NCI-H1417 (cell line): ENCODE measurements at places on chromosomes 6 and 20.

GRCh38 chr6:30265181-30265580 lies 52.0 kb upstream of the TRIM26 start:
- no peak for DNase-seq

GRCh38 chr6:145347216-145347615 lies 388.1 kb downstream of the EPM2A start:
- no peak for DNase-seq

- DNase-seq, result no peak
Observed at GRCh38 chr20:595330-596308, 14.5 kb downstream of the TCF15 start.

- DNase-seq, result no peak
Observed at GRCh38 chr6:162942866-162943265, 215.1 kb downstream of the PACRG start.

- no peak for DNase-seq
Observed at GRCh38 chr6:108884211-108885059, 36.2 kb downstream of the ARMC2 start.

- no peak for DNase-seq
Observed at GRCh38 chr20:1831606-1832005, 63.6 kb upstream of the SIRPA start.

GRCh38 chr20:12095180-12095920 lies 177.7 kb downstream of the BTBD3 start:
- no peak for DNase-seq

GRCh38 chr6:18893540-18894269 lies 506.6 kb downstream of the RNF144B start:
- DNase-seq, result peak; percentile 26

- DNase-seq, result peak; percentile 66
Observed at GRCh38 chr6:39923861-39924260, 10.4 kb downstream of the MOCS1 start.

DNA sequence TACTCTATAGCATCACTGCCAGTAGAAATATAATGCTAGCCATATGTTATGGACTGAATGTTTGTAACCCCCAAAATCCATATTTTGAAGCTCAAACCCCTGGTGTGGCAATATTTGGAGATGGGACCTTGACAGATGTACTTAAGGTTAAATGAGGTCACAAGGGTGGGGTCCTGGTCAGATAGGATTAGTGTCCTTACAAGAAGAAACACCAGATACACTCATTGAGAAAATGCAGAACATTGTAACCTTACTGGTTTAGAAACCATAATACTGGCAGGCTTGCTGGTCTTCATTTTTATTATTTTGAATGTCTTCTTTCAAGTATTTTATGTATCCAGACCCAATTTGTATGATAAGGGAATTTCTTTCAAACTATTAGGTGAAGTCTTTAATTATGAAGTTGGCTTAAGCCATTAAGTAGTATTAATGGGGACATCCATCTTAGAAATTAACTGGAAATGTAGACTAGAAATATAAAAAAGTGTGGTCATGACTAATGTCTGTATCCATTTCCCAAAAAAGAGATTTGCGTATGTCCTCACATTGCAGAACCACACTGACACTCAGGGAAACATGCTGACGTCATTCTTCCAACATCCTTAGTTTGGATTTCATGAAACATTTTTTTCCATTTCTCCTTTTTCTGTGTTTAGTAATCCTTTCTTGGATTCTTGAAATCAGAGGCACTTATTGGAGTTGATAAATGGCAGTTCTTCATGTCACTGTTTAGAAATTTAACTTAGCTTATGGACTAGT lies 32.4 kb downstream of the SLC16A10 start:
- DNase-seq, result no peak

- DNase-seq, result no peak
Observed at GRCh38 chr6:493840-494239, 102.3 kb downstream of the IRF4 start.

- DNase-seq, result no peak
Observed at GRCh38 chr6:40721271-40721952, 134.2 kb upstream of the LRFN2 start.

DNA sequence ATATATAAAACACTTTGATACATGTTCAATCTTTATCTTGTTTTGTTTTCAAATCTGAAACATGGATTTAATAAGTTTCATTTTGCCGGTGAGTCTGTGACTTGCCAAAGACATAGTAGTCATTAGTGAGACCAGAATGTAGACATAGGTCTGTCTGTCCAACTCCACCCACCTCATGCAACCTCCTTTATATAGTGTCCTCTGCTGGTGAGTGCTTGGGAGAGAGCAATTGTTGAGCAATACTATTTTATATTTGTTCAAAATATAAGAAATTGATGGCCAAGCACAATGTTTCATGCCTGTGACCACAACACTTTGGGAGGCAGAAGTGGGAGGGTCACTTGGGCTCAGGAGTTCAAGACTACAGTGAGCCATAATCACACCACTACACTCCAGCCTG lies 10.8 kb upstream of the LY86 start:
- no peak for DNase-seq

- DNase-seq, result no peak
Observed at GRCh38 chr6:119116712-119117281, 38.3 kb upstream of the FAM184A start.

- DNase-seq, result no peak
Observed at GRCh38 chr6:20572940-20573339, 38.7 kb downstream of the CDKAL1 start.

- no peak for DNase-seq
Observed at GRCh38 chr6:3433005-3433404, 23.8 kb downstream of the SLC22A23 start.

GRCh38 chr6:15109338-15110090 lies 136.4 kb upstream of the JARID2 start:
- no peak for DNase-seq

DNA sequence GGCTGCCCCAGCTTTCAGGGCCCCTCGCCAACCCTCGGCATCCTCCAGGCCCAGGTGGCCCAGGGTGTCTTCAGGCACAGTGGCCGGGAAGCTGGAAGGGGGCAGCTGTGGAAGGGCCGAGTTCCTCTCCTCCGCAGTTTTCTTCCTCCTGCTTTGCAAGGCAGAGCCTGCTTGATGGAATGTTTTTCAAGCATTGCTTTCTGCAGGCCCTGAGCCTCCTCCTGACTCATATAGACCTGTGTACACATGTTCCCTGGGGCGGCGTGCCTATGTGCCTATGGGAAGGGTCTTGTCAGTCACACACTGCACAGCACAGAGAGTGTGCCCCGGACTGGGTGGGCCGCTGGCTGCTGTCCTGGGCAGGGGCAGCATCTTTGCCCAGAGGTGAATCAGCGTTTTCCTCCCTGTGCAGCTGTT lies 107.5 kb downstream of the ERMARD start:
- DNase-seq, result no peak

DNA sequence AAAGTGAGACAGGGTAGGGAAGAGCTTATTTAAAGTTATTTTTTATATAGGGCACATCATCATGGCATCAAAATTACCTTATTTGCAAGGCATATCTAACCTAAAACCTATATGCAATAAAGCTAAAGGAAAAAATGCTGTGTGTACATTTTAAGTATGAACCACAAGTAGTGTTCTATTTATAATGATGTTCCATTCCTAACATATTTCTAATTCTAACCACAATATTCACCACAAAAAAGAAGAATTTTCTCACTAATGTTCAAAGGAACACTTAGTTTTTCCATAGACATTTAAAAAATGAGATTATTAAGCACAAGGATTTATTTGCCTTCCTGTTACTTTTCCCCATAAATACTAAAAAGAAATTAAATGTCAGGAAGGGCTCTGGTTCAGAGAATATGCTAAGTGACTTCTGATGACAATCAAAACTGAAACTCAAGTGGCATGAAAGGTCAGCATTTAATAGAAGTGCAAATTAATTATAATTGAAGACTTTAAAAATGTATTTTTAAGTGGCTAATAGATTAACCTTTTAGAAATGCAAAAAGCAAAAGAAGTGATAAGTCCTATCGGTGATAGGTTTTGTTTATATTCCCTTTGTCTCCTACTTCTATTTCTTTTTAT lies 25.1 kb downstream of the GPR63 start:
- no peak for DNase-seq

DNA sequence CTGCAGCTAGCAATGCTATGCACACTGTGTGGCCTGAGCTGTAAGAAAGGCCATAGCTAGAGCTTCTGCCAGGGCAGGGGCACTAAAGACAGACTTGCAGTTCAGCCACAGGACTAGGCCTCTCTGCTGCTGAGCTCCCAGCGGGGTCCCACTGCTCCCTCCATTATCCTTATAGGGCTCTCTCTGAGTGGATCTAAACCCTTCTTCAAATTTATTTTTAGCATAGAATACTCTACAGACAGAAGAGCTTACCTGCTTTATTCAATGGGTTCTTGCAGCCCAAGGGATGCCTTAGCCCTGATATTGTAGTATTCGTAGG lies 100.9 kb upstream of the MLN start:
- DNase-seq, result no peak

GRCh38 chr20:53708129-53708968 lies 114.7 kb upstream of the ZNF217 start:
- DNase-seq, result no peak

DNA sequence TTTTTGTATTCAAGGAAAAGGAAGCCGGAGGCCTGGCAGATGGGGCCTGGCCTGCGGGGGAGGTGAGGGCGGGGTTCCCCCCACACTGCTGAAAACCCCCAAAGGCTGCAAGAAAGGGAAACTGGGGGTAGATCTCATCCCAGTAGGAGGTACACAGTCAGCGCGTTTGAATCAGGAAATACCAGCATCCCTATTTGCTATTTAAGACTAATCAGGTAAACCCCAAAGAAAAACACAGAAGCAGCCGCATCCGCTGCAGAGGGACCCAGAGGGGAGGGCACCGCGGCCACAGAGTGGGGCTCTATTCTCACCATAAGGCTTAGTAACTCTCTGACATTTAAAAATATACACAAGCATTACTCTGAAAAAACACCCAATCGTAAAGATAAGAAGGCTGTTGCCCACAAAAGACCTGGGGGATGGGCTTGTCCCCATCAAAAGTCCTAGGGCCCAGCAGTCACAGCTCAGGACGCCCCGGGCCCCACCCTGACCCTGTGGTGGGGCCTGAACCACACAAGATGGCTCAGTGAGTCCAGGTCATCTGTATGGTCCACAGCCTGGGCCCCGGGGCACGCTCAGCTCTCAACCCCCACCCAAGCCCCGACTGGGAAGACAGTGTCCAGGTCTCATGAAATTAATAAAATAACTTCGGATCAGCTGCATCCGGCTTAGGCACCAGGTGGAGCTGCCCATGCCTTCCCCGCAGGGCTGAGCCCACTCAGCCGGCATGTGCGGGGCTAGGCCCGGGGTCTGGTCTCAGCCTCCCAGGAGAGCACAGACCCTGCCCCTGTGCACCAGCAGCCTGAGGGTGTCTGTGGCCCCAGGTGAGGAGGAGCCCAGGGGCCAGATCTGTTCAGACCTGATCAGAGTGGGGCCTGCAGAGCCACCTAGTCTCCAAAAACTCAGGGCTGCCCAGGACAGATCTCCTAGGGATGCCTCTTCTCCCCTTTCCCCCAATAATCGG lies 31.0 kb downstream of the KCNQ2 start:
- no peak for DNase-seq

GRCh38 chr6:12836009-12836408 lies 119.4 kb downstream of the PHACTR1 start:
- no peak for DNase-seq

- no peak for DNase-seq
Observed at GRCh38 chr6:79964607-79965081, 17.3 kb upstream of the ELOVL4 start.

GRCh38 chr6:64301307-64302236 lies 666.0 kb downstream of the PHF3 start:
- peak; percentile 9 for DNase-seq

DNA sequence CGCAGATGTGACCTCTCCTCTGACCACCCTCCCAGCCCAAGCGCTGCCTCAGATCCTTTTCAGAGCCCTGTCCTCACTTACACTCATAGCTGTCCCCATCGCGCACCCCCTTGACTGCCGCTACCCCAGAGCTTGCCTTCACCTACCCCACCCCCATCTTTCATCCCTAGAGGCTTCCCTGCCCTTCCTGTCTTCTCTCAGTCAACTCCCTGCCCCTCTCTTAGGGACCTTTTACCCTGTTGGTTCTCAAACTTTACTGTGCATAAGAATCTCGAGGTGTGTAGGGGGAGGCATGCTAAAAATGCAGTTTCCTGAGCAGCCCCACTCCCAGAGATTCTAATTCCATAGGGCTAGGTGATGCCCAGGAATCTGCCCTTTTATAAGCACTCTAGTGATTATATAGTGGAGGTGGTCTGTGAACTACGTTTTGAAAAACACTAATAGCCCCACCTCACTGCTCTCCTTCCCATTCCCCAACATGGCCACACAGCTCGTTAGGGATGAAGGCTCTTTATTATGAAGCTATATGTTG lies 725 bp downstream of the TM9SF4 start:
- no peak for DNase-seq

DNA sequence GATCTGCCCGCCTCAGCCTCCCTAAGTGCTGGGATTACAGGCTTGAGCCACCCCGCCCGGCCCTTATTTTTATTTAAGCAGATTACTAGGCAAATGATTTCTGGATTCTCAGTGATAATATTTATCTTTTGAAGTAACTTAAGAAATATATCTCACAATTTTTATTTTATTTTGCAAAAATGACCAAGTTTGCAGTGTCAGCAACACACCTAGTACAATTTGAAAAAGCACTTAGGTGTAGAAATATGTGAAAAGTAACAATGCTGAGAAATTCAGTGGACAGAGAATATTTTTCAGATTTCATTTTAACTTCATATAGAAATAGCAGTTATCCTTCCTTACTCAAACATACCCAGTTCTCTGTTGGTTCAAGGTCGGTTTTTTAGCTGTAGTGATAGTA lies 78.9 kb upstream of the XRN2 start:
- DNase-seq, result no peak

DNA sequence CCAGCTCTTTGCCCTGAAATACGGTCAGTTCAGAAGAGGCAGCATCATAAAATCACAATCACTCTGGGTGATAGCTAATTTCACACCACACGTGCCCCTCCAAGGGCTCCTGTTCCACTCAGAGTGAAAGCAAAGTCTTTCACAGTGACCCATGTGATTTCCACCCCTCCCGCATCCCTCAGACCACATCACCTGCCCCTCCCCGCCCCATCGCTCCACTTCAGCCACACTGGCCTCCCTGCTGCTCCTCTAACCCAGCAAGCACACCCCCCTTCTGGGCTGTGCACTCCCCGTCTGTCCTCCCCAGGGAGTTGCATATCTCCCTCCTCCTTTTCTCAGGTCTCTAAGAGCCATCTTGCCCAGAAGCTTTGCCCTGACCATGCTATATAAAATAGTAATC lies 74.5 kb downstream of the PSMG4 start:
- DNase-seq, result peak; percentile 70

DNA sequence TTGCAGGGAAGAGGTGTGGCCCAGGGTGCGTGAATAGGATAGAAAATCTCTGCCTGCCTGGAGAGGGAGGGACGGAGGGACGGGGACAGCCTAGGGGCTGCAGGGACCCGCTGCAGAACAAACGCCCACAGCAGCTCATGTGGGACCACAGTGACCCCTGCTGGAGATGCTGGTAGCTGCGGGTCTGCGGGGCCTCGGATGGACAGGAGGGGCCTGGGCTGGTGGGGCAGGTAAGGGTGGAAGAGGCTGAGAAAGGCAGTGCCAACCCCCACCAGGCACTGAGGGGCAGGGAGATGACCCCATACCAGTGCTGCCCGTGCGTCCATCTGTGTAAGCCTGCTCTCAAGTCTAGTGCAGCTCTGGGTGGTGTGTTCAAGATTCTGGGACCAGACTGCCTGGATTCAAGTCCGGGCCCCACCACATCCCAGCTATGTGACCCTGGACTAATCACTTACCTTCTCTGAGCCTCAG lies 39.4 kb downstream of the KIAA1755 start:
- DNase-seq, result peak; percentile 41
